NCI-H524 treated with DMSO at 0.1 percent for 48 hours (cell line): ENCODE measurements at places on chromosomes 13 and 19.

DNA sequence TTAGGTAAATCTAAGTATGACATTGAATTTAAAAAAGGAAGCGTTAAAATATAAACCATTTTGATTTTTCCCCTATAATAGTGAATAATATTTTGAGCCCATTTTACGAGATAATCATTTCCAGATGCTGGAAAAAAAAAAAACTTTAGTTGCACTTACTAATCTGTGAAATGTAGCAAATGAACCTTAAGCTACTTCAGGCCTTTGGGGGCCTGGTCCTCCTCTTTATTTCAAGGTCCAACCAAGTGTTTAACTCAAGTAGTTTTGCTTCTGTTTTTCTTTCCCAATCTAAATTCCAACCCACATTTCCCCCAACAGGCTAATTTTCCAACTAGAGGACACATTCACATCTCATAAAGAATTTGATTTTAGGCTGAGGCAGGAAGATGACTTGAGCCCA lies 101.2 kb downstream of the TNFRSF19 start:
- DNase-seq: no peak

GRCh38 chr19:17790059-17790780 lies 4.7 kb upstream of the B3GNT3 start:
- DNase-seq: no peak

DNA sequence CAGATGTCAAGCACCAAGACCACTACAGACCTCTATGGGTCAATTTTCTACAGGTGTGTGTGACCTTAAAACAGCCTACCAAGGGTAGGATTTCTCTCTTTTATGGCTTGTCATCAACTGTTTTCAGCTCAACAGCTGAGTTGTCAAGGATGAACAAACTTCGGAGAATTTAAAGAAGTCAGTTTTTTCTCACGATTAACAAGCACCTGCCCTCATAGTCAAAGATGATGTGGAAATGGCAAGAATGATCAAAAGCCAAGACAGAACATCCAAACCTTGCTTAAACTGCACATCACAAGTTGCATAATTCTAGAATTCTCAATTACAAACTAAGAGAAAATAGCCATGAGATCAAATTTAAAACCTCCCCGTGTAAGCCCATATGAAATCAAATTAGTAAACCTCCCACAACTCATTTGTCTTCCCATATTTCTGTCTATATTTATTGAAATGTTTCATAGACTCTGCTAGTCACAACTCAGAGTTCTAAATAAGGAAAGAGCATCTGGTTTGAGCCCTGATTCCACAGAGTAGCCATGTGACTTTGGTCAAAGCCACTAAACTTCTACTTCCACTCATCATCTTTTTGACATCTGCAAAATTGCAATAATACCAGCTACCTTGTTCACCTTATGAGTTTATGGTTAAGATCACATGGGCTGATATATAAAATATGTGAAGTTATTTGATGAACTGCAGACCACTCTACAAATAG lies 521.5 kb upstream of the HTR2A start:
- no peak for DNase-seq

- no peak for DNase-seq
Observed at GRCh38 chr13:39039041-39039440, 785 bp downstream of the NHLRC3 start.

- DNase-seq: no peak
Observed at GRCh38 chr19:50906217-50906616, 5.0 kb downstream of the KLK4 start.

- DNase-seq: no peak
Observed at GRCh38 chr13:44974056-44974793, 15.0 kb downstream of the NUFIP1 start.

GRCh38 chr19:49436381-49437017 lies 4.8 kb downstream of the SLC17A7 start:
- DNase-seq: no peak

DNA sequence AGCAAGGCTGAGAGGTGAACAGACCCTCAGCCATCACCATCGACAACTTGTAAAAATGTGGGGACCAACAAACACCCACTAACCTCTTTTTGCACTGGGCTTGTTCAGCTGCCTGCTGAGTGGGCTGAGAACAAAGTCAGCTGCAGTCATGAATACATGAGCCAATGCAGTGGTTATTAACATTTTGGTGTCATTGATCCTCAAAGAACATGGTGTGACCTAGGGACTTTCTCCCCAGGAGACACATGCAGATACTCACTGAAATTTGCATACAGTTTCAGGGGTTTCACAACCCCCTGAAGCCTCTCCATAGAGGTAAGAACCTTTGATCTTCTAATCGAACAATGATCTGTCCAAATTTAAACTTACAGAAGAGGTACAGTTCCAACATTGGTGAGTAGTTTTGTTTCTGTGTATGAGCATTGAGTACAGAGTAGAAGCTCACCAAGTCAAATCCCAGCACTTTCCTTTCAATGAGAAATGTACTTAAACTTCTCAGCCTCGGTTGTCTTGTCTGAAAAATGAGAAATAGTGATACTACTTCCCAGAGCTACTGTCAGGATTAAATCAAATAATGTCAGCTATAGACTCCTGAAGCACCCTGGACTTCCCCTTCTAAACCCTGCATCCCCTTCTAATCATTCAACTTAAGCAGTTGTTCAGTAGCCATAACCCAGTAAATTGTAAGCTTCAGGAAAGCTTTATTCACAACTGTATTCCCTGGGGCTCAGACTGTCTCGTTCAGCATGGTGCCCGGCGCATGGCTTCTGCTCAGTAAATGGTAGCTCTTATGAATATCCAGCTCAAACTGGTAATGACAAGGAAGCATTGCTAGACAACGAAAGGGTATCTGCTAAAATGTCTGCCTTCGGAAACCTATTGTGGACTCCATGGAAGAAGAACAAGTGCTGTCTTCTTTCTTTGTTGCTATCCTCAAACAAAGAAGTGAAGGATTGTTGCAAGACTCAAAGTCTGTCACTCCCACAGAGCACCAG lies 148.7 kb downstream of the FOXO1 start:
- no peak for DNase-seq
